ENCODE measurements at places on chromosomes 12 and 14.
A peak's percentile ranks its signal among the peaks of the same experiment; 100 is the strongest.

- no peak for DNase-seq
Measured at GRCh38 chr14:68580096-68580645, 212.7 kb downstream of the ZFP36L1 start.

GRCh38 chr12:4829161-4829792 lies 80.4 kb upstream of the KCNA1 start:
- DNase-seq = no peak

DNA sequence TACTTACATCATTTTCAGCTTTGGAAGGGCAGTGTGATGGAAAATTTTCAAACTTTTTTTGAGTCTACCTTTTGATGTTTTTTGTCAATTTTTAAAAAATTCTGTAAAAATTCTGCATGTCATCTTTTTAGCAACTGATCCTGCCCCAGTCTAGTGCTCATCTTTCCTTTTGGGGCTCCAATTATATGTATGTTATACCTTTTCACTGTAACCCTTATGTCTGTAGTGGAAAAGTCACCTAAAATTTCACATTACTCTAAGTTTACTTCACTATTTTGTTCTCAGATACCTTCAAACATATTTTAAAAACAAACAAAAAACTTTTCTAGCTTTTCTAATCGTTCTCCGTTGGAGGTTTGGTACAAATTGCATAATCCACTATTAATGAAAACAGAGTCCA lies 32.5 kb upstream of the MYRFL start:
- no peak for DNase-seq

DNA sequence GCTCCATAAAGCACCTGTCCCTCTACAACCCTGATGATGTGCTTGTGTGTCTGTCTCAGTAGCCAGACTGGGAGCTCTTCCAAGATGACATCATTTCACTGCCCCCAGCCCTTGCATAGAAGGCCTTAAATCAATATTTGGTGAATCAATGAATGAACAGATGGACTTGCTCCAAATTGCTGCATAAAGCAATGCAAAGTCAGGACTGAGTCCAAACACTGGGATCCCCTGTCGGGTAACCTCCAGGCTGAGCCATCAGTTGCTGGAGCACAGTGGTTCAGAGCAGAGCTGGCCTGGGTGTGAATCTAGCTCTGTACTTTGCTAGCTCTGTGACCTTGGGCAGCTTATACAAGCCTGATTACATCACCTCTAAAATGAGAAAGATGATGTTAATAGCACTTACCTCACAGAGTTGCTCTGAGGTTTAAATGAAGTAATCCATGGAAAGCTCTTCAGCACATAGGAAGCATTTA lies 120.3 kb upstream of the VASH1 start:
- no peak for DNase-seq

DNA sequence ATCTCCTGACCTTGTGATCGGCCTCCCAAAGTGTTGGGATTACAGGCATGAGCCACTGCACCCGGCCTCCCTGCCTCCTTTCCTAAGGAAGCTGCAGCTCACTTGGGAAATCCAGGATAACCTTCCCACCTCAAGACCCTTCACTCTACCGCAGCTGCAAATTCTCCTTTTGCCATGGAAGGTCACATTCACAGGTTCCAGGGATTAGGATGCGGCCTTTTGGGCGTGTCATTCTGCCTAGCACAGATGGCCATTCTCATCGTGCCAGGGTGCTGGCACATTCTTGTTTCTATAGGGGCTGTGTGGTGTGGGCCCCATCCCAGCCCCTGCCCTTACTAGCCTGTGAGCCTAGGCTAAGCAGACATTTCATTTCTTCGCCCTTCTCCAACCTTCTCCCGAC lies 219.9 kb downstream of the CHST11 start:
- no peak for DNase-seq

GRCh38 chr14:89304561-89304960 lies 112.5 kb downstream of the FOXN3 start:
- no peak for DNase-seq

DNA sequence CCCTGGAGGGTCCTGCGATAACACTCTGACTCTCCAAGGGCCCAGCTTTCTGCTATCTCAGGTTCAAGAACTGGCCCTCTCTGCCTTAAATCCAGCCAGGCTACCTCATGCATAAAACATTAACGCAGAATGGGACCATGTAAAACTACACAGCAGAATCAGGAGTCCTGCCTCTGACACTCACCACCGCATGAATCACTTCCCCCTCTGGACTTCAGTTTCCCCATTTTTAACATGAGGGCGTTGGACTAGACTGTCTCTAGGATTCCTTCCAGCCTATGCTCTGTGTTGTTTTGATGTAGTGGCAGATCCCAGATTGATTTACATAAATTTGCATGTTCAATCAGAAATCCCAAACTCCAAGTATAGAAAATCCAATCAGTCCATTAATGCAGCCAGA lies 3.3 kb downstream of the NCKAP5L start:
- DNase-seq = no peak

GRCh38 chr12:27398466-27398865 lies 48.1 kb upstream of the SMCO2 start:
- DNase-seq = no peak

DNA sequence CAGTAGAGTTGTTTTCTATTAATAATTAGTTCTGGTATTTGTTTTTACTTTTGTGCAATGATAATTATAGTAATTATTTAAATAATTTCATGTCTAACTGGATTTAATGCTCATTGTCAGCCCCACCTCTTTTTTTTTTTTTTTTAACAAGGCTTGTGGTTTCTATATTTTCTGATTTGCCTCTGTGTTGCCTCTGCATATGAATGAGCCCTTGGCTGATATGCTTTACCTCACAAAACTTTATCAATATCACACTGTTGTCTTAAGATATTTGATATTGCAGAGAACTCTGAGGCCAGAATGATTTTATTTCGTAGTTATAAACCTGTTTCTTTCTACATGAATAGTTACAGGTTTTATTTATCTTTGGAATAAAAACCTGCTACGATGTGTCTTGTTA lies 116.2 kb upstream of the ATP2B1 start:
- DNase-seq = no peak

GRCh38 chr12:89765959-89766824 lies 57.6 kb upstream of the ATP2B1 start:
- no peak for DNase-seq

DNA sequence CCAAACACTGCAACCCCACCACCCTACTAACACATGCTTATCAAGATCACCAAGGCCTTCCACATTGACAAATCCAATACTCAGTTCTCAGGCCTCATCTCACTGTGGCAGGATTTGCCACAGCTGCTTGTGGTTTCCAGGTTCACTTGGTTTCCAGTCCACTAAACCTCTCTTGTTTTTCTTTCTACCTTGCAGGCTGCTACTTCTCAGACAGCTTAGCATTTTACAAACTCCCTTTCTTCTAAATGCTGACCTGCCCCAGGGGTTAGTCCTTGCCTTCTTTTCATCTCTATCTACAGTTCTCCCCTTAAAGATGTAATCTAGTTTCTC lies 84.1 kb downstream of the BCAT1 start:
- DNase-seq = no peak

GRCh38 chr12:53286448-53286847 lies 8.9 kb upstream of the PFDN5 start:
- no peak for DNase-seq

DNA sequence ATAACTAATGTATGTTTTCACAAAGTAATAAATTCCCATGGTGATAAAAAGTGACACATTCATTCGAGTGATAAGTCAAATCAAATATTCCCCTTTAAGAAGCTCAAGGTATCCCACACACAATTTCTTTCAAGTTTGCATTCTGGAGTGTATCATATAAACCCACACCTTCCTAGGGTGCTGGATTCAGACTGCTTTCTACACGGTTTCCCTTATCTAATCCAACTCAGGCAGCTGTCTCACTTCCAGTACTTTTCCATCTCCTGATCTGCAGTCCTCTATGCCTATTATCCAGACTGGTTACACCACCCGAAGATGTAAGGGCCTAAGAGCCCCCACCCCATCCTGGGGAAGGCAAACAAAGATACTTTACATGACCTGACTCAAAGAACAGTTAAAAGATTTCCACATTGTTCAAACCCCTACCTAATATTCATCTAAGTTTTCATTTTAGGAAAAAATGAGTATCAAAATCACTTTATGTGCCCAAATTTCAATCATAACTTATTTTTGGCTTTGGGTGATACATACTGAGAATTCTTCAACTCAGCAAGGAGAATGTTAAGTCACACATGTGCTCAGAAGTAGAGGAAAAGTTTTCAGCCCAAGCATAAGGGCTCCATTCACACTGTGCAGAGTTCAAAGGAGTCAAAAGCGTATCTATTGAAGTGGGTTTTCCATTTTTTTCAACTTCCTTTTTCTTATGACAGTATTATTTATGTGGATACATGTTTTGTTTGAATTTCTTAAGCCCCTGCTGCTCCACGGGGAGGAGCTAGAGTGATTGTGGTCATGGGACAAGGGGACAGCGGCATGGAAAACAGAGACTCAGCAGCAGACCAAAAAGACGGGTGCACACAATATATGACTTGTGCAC lies 41.8 kb downstream of the CORO1C start:
- DNase-seq = peak; percentile 69

- DNase-seq = no peak
Measured at GRCh38 chr12:90036637-90037036, 328.0 kb upstream of the ATP2B1 start.

DNA sequence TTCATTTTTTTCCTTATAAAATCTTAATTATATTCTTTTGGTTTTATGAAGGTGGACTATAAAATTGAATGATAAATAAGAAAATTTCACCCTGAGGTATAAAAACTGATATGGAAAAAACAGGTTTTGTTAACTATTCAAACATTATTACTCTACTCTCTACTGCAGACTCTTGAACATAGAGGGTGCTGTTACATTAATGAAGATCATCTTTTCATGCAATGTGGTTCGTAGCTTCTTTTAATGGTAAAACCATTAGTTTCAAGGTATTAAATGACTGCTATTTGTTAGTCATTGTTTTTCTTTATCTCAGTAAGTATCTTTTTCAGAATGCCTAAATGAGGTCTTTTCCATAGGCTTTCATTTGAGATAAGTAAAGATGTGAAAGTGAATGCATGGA lies 510.4 kb downstream of the SLC16A7 start:
- no peak for DNase-seq

- DNase-seq = no peak
Measured at GRCh38 chr12:68884251-68884650, 48.7 kb downstream of the CPM start.

- no peak for DNase-seq
Measured at GRCh38 chr12:119147847-119148448, 30.8 kb upstream of the HSPB8 start.
